ENCODE measurements at places on chromosomes 12 and 14.

DNA sequence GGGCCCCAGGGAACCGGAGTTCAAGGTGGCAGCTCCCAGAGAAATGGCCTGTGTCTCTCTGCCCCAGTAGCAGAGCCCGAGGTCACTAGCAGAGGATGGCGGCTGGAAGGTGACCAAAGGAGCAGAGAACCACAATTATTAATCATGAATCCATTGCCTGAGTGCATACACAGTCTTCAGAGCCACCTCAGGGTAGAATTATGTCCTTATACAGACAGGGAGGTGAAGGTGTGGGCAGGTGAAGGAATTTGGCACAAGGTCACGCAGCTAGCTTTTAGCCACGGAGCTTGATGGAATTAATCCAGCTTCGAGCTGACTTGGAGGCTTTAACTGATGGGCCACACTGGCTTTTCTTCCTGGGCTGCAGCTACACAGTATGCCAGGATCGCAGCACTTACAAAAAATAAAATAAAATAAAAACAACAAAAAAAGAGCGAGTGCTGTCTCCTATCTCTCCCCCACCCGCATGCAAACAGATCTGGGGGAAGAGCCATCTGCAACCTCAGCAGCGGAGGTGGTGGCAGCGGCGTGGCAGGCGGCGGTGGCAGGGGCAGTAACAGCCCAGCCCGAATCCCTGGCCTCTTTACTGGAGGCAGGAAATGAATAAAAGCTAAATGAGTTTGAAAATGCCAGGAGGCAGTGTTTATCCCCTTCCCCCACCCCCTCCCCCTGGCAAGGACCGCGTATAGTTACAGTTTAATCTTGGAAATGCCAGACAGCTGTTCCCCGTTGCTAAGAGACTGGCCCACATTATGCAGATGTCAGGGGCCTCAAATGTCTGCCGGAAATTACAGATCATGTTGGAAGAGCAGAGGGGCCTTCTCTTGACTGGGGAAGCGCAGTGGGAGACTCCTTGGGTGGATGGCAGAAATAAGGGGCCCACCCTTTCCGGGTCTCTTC, 93.5 kb downstream of the LRRC74A start:
- H3K27ac ChIP-seq = peak overlapping the region; percentile 98
- DNase-seq = no peak
- no peaks in the 10 kb centered on the region for H3K36me3 ChIP-seq
- peaks cover 86% of the 10 kb centered on the region for H3K4me1 ChIP-seq

- H3K4me1 ChIP-seq = peaks cover 10% of the 10 kb centered on the region
- peaks cover 7% of the 10 kb centered on the region for H3K36me3 ChIP-seq
- H3K27me3 ChIP-seq = peaks cover 30% of the 10 kb centered on the region
- peak overlapping the region; percentile 51 for H3K4me3 ChIP-seq
- no peak for DNase-seq
Observed at GRCh38 chr12:25382311-25383106, 131.8 kb upstream of the KRAS start.

GRCh38 chr14:91258011-91258618, 13.6 kb upstream of the GPR68 start:
- no peaks in the 10 kb centered on the region for H3K36me3 ChIP-seq
- H3K27ac ChIP-seq = no peak overlapping the region
- no peak for DNase-seq
- H3K4me3 ChIP-seq = no peak overlapping the region
- H3K27me3 ChIP-seq = peaks cover 31% of the 10 kb centered on the region
- peaks cover 18% of the 10 kb centered on the region for H3K4me1 ChIP-seq

GRCh38 chr12:32107359-32108267, 966 bp downstream of the BICD1 start:
- H3K27ac ChIP-seq = peak overlapping the region; percentile 83
- peak overlapping the region; percentile 96 for H3K4me3 ChIP-seq
- DNase-seq = no peak
- H3K4me1 ChIP-seq = peaks cover 3% of the 10 kb centered on the region

GRCh38 chr14:41606532-41607303, at the start of gene LRFN5:
TSS of gene LRFN5 (plus strand) at chr14:41606876.
- peaks cover 35% of the 10 kb centered on the region for H3K4me1 ChIP-seq
- no peaks in the 10 kb centered on the region for H3K36me3 ChIP-seq
- DNase-seq = peak; percentile 74
- peaks cover 87% of the 10 kb centered on the region for H3K27me3 ChIP-seq
- H3K4me3 ChIP-seq = peak within 1 kb of the TSS; percentile 94

GRCh38 chr12:94193168-94193567, 44.8 kb downstream of the PLXNC1 start:
- H3K36me3 ChIP-seq = peaks cover 10% of the 10 kb centered on the region
- no peaks in the 10 kb centered on the region for H3K4me1 ChIP-seq
- no peak overlapping the region for H3K4me3 ChIP-seq

Measured in type B pancreatic cell (in vitro differentiated cells).